ENCODE measurements at places on chromosomes 5 and 9. TPM values are rescaled to one million over a fixed set of nuclear protein-coding genes. Genes with fewer than 3 reads are reported as not detected.
A peak's percentile ranks its signal among the peaks of the same experiment; 100 is the strongest.

DNA sequence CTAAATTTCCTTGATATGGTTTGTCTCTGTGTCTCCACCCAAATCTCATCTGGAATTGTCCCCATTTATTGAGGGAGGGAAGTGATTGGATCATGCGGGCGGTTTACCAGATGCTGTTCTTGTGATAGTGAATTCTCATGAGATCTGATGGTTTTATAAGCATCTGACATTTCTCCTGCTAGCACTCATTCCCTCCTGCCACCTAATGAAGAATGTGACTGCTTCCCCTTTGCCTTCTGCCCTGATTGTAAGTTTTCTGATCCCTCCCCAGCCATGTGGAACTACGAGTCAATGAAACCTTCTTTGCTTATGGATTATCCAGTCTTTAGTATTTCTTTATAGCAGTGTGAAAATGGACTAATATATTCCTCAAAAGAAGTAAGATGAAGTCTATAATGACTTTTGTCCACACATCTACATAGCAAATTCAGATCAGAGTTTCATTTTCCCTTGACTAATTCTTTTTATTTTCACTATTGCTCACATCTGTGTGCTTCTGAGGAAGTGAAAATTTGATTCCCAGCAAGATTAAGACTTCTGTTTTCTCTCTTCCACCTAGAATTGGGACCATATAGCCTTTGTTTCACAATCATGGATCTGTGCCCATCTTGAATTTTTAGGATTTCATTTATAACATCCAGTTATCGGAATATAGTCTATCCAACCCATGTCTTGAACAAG, 393.5 kb downstream of the DMAC1 start:
- no peak for DNase-seq
- H3K27ac ChIP-seq = no peak overlapping the region
- no peaks in the 10 kb centered on the region for H3K4me1 ChIP-seq
- H3K36me3 ChIP-seq = no peaks in the 10 kb centered on the region
- no peak overlapping the region for H3K4me3 ChIP-seq
- no peaks in the 10 kb centered on the region for H3K27me3 ChIP-seq

DNA sequence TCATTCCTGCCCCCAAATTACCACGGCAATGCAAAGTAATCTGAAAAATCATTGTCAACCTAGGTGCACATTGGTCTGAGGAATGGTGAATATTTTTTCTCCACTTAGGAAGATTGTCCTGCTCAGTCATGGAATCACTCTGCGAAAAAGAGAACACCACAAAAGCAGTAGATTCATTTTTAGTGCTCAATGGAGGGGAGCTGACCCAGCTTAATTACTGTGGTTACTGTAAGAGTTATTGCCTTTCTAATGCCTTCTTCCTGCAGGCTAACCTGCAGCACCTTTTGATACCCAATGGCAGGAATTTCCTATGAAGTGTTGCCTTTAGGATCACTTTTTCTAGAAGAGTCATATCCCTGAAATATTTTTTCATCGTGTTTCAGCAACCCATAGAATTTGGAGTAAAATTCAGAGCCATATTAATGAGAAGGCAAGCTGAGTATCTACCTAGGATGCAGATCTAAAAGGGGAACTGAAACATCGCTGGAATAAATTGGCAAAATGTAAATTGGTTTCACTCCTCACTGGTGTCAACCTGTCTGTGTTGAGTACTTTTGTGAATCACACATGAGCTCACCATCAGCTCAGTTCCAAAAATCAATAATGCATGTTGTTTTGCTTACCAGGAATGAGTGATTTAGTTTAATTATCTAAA, 464.5 kb downstream of the CSNK1G3 start:
- H3K27me3 ChIP-seq = no peaks in the 10 kb centered on the region
- H3K4me1 ChIP-seq = no peaks in the 10 kb centered on the region
- H3K4me3 ChIP-seq = no peak overlapping the region
- H3K36me3 ChIP-seq = no peaks in the 10 kb centered on the region
- H3K27ac ChIP-seq = no peak overlapping the region

DNA sequence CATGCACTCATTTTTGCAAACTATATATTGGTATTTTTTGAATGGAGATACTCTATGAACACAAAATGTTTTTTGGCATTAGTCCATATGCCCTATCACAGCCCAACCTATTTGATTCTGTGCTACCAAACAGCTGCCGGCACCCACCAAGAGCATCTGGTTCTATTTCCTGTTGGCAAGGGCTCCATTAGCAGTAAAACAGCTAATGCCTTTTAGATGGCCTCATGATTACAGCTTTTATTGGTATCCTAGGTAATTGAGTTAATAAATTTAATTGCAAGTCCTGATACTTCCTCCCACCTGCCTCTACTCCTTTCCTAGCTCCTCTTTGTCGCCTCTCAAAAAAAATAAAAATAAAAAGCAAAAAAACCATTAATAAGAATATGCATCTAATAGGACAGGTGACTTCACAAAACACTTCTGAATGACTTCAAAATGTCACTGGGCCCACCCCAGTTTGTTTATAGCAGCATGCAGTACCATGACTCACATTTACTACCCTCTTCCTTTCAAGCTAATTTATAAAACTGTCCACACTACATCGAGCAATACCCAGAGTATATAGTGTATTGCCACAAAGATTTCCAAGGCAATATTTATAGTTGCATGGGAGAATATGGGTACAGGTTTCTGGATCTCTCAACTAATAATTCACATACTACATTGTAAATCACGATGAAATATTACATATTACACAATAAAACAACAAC, 620.4 kb downstream of the SLCO4C1 start:
- peaks cover 7% of the 10 kb centered on the region for H3K4me1 ChIP-seq
- H3K4me3 ChIP-seq = no peak overlapping the region
- no peak for DNase-seq
- no peak overlapping the region for H3K27ac ChIP-seq
- H3K27me3 ChIP-seq = no peaks in the 10 kb centered on the region

DNA sequence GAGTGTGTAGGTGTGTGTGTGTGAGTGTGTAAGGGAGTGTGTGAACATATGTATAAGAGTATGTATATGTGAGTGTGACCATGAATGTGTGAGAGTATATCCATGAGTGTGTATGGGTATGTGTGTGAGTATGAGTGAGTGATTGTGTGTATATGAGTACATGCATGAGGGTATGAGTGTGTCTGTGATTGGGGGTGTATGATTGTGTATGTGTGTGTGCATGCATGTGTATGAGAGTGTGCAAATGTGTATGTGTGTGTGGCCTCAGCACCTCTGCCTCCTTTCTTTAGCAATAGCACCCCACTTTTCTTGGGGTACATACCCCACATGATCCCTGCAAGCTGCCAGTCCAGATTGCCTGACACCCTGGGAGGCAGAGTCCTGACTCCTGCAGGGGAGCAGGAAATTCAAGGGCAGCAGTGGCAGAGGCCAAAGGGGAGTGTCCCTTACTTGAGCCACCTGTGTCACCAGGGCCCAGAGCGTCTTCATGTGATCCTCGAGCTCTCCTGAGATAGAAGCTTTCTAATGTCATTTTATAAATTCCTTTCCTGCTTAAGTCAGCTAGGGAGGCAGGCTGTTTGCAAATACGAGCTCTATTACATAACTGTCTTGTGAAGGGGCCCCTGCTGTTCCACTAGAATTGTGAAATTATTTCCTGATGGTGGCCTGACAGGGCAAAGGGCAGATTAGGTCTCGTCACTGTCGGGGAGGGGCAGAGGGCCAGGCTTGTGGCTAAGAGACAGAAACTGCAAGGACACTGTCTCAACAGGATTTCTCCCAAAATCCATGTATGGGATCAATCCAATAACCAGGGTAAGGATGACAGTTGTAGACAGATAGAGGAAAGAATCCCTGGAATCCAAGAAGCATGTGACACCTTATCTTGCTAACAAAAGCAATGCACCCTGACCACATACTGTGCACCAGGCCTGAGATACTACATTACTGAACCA, 389.1 kb downstream of the GADD45G start:
- H3K27ac ChIP-seq = peak overlapping the region; percentile 32
- H3K36me3 ChIP-seq = no peaks in the 10 kb centered on the region
- peak; percentile 85 for DNase-seq
- H3K4me3 ChIP-seq = peak overlapping the region; percentile 58

The CCDC69 gene
- 46.3 TPM for total RNA-seq

The C9orf153 gene
- not detected for total RNA-seq

The ANKRD33B gene
- not detected for total RNA-seq
